GM23248 (cell line): ENCODE measurements at places on chromosomes 12 and 14.
A peak's percentile ranks its signal among the peaks of the same experiment; 100 is the strongest.

- no peaks in the 10 kb centered on the region for H3K27me3 ChIP-seq
- no peaks in the 10 kb centered on the region for H3K36me3 ChIP-seq
- H3K4me1 ChIP-seq = no peaks in the 10 kb centered on the region
Measured at GRCh38 chr14:105591052-105591451, 64.7 kb downstream of the TMEM121 start.

GRCh38 chr12:90953956-90954421 is 987 bp downstream of the CCER1 start:
- no peaks in the 10 kb centered on the region for H3K36me3 ChIP-seq
- H3K27me3 ChIP-seq = no peaks in the 10 kb centered on the region
- no peak overlapping the region for H3K4me3 ChIP-seq
- H3K4me1 ChIP-seq = no peaks in the 10 kb centered on the region; the same call in 1 of the 2 replicates

GRCh38 chr12:64470495-64470894 is 18.6 kb downstream of the TBK1 start:
- peaks cover 51% of the 10 kb centered on the region for H3K36me3 ChIP-seq
- H3K27ac ChIP-seq = no peak overlapping the region
- H3K4me1 ChIP-seq = no peaks in the 10 kb centered on the region
- DNase-seq = no peak

GRCh38 chr14:102140750-102141145 is 1.1 kb downstream of the WDR20 start:
- no peaks in the 10 kb centered on the region for H3K36me3 ChIP-seq
- DNase-seq = no peak
- no peaks in the 10 kb centered on the region for H3K27me3 ChIP-seq
- H3K4me1 ChIP-seq = peaks cover 14% of the 10 kb centered on the region

GRCh38 chr12:111775205-111776193 is 8.8 kb downstream of the ALDH2 start:
- no peak overlapping the region for H3K27ac ChIP-seq
- DNase-seq = no peak
- no peaks in the 10 kb centered on the region; the same call in 1 of the 2 replicates for H3K4me1 ChIP-seq

DNA sequence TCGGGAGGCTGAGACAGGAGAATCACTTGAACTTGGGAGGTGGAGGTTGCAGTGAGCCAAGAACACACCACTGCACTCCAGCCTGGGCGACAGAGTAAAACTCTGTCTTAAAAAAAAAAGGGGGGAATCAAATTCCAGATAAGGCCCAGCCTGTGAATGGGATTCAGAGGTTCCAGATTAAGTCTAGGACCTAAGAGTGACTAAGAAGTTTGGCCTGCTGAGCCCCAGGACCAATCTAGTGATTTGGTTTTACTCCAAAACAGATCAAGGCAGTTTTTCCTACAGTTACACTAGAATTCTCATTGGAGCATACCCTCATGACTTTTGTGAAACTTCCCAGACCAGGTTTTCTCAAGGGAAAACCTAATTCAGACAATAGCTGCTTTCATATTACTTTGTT is 22.8 kb downstream of the EXOC5 start:
- no peak overlapping the region for H3K4me3 ChIP-seq
- H3K27me3 ChIP-seq = no peaks in the 10 kb centered on the region

DNA sequence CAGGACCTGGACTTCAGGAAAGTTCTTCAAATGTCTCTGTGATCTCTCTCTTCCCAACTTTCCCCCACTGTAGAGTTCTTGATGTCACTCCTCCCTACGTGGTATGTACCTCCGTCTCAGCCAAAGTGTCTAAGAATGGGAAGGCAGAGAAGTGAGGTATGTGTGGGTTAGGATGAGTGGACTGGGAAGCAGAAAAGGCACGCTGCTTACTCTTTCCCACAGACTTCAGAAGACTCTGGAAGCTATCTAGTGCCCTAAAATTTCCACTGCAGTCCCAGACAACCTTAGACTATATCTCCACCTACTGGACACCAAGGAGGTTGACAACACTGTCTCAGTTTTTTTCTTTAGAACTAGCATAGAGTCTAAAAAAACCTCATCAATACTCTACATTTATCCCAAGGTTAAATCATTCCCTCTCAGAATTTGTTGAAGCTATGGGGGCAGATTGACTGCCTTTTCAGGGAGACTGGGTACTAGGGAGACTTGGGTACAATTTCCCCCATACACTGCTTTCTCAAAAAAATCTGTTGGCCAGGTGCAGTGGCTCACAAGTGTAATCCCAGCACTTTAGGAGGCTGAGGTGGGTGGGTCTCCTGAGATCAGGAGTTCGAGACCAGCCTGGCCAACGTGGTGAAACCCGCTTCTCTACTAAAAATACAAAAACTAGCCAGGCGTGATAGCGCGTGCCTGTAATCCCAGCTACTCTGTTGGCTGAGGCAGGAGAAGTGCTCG is 20.6 kb upstream of the ITGA5 start:
- H3K4me3 ChIP-seq = no peak overlapping the region
- peak; percentile 87 for DNase-seq
- H3K27ac ChIP-seq = peak overlapping the region; percentile 8; the same call in 1 of the 2 replicates
- no peaks in the 10 kb centered on the region for H3K27me3 ChIP-seq
- H3K36me3 ChIP-seq = no peaks in the 10 kb centered on the region

- no peak for DNase-seq
- no peaks in the 10 kb centered on the region for H3K4me1 ChIP-seq
- H3K27me3 ChIP-seq = no peaks in the 10 kb centered on the region
- no peaks in the 10 kb centered on the region for H3K36me3 ChIP-seq
Measured at GRCh38 chr12:74945771-74946198, 263.9 kb downstream of the KCNC2 start.

GRCh38 chr14:33323979-33324378 is 385.3 kb downstream of the NPAS3 start:
- H3K4me1 ChIP-seq = no peaks in the 10 kb centered on the region
- no peak overlapping the region for H3K27ac ChIP-seq
- H3K4me3 ChIP-seq = no peak overlapping the region
- no peaks in the 10 kb centered on the region for H3K36me3 ChIP-seq
- H3K27me3 ChIP-seq = no peaks in the 10 kb centered on the region

DNA sequence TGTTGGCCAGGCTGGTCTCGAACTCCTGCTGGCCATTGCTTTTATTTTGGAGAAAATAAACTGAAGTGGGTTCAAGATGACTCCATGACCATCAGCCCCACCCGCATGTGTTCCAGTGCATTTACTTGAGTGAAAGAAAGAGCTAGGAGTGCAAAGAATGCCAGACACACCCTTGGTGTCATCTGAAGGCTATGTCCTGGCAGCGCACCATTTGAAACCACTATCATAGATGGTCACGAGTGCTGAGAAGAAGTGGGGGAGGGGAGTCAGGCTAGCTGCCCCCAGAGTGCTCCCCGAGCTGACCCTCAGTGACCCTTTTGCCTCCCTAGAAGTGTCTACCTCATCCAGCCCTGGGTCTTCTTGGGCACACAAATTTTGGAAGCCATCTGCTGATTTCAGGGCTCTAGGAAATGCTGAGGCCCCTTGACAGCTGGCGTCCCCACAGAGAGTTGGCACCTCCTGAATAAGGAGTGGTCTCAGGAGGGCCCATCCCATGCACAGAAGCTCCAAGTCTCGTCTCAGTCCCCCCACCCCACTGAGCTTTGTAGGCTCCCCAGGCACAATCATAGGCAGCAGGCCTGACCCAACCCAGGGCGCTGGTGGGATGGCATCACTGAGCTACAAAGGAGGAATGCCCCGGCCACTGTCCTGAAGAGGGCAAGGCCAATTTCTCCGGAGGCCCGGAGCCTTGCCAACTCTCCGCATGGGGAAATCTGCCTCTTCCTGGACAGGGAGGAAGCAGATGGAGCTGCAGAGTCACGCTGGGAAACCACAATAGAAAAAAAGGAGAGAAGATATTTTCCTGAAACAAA is 28.0 kb downstream of the PXN start:
- no peaks in the 10 kb centered on the region for H3K27me3 ChIP-seq
- peak overlapping the region; percentile 35 for H3K4me3 ChIP-seq
- peak; percentile 95 for DNase-seq
- H3K36me3 ChIP-seq = no peaks in the 10 kb centered on the region
- peak overlapping the region; percentile 98 for H3K27ac ChIP-seq
- peaks cover 84% of the 10 kb centered on the region for H3K4me1 ChIP-seq

GRCh38 chr14:84006643-84007155 is 1523.2 kb upstream of the FLRT2 start:
- no peak overlapping the region for H3K27ac ChIP-seq
- no peak overlapping the region for H3K4me3 ChIP-seq
- no peaks in the 10 kb centered on the region for H3K27me3 ChIP-seq
- H3K4me1 ChIP-seq = no peaks in the 10 kb centered on the region

- H3K27me3 ChIP-seq = no peaks in the 10 kb centered on the region
- no peak overlapping the region for H3K27ac ChIP-seq
- H3K4me1 ChIP-seq = no peaks in the 10 kb centered on the region
- no peaks in the 10 kb centered on the region for H3K36me3 ChIP-seq
- no peak for DNase-seq
Measured at GRCh38 chr12:110244829-110245228, 36.2 kb upstream of the ATP2A2 start.

GRCh38 chr14:65461730-65462129 is 49.2 kb downstream of the FUT8 start:
- H3K27me3 ChIP-seq = no peaks in the 10 kb centered on the region
- peaks cover 10% of the 10 kb centered on the region; the same call in 1 of the 2 replicates for H3K36me3 ChIP-seq
- H3K4me1 ChIP-seq = peaks cover 23% of the 10 kb centered on the region
- H3K27ac ChIP-seq = peak overlapping the region; percentile 24; the same call in 1 of the 2 replicates
- DNase-seq = no peak
